ENCODE measurements at places on chromosomes 13 and 19.

DNA sequence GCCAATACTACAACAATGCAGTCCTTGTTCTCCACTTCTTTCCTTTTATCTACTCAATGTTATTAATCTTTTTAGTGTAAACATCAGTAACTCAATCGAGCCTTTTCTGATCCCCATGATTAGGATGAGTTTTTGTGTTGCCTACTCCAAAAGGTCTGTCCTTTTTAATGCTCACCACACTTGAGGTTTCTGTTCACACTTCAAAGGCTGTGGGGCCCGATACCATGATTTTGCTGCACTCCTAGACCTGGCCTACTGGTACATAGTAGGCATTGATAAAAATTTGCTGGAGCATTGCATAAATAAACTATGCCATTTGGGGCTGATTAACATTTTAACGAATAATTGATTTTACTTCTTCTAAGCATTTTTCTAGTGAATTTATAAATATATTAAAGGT is 125.4 kb upstream of the KLF12 start:
- DNase-seq: no peak

DNA sequence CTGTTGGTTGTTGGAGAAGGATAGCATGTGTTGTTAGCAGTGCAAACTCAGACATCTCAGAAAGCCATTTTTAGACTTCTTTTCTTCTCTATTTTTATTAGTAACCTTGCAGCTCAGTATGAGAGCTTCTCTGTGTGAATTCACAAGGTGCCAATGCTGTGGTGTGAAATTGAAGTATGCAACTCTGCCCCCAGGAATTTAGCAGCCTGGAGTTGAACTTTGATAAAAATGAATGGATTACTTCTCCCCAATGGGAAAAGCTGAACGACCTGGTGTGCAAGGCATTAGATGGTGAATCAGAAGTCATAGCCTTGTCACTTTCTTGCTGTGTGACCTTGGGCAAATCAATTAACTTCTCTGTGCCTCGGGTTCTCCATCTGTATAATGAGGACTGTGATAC is 512.3 kb upstream of the PCDH9 start:
- DNase-seq: no peak

- DNase-seq: no peak
Observed at GRCh38 chr19:46202872-46203860, 26.4 kb upstream of the IGFL1 start.

DNA sequence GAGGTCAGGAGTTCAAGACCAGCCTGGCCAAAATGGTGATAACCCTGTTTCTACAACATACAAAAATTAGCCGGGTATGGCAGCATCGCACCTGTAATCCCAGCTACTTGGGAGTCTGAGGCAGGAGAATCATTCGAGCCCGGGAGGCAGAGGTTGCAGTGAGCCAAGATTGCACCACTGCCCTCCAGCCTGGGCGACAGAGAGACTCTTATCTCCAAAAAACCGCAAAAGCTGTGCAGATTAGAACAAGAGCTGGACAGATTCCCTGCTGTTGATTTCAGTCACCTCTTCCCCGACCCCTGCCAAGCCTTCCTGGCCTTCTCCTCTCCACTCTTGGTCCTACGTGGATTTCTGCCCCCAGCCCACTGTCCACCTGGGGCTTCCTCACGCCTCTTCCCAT is 8.3 kb downstream of the CAMSAP3 start:
- DNase-seq: no peak

- DNase-seq: no peak
Observed at GRCh38 chr13:96279904-96280303, 190.0 kb downstream of the HS6ST3 start.

DNA sequence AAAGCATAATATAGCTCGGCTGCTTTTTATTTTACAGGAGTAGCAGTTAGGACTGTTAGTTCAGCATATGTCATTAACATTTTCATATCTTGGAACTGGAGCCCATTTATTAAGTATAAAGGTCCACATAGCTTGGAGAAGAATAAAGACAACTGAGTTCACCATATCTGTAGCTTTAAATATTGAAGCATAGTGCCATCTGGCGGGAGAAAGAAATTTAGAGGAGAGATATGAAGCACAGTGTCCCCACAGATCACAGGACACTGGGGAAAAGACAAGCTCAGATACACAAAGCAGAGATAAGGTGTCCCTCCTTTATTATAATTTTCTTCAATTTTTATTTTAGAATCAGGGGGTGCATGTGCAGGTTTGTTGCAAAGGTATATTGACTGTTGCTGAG is 104.7 kb upstream of the FREM2 start:
- peak; percentile 5 for DNase-seq

- no peak for DNase-seq
Observed at GRCh38 chr13:71879129-71879535, 12.1 kb upstream of the DACH1 start.

GRCh38 chr19:51473009-51473707 is 5.2 kb upstream of the CEACAM18 start:
- DNase-seq: peak; percentile 30

- no peak for DNase-seq
Observed at GRCh38 chr19:10776900-10777650, 58.9 kb downstream of the TMED1 start.

GRCh38 chr19:45766869-45767346 is 2.1 kb downstream of the SIX5 start:
- DNase-seq: no peak
